Calu3 (cell line): ENCODE measurements at places on chromosomes 5 and 9. TPM values are rescaled to one million over a fixed set of nuclear protein-coding genes. Genes with fewer than 3 reads are reported as not detected.

SLC35D2 gene
- 20.1 and 21.6 TPM in 2 replicates for total RNA-seq

GDF9 gene
- total RNA-seq, result 0.61 and 0.94 TPM in 2 replicates

SLIT3 gene
- not detected in 2 replicates for total RNA-seq

FOXD4L3 gene
- total RNA-seq, result 0.95 and 1.2 TPM in 2 replicates

GPR150 gene
- total RNA-seq, result 0.17 and 0.24 TPM in 2 replicates

GAS1 gene
- total RNA-seq, result 0.21 and 0.22 TPM in 2 replicates

ZNF879 gene
- total RNA-seq, result 1.4 and 2.4 TPM in 2 replicates

DMGDH gene
- 1.1 and 1.3 TPM in 2 replicates for total RNA-seq

NDUFA8 gene
- 33.5 and 38.8 TPM in 2 replicates for total RNA-seq

DNA sequence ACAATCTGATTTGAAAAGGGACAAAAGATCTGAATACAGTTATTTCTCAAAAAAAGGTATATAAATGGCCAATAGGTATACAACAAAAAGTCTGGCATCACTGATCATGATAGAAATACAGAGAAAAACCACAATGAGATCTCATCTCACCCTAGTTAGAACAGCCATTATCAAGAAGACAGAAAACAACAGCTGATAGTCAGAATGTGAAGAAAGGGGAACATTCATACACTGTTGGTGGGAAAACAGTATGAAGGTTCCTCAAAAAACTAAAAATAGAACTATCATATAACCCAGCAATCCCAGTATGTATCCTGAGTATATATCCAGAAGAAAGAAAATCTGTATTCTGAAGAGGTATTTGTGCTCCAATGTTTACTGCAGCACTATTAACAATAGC lies 75.7 kb upstream of the OR2K2 start:
- DNase-seq, result no peak

- DNase-seq, result no peak
These were observed 74.7 kb upstream of the MAN2A1 start for GRCh38 chr5:109614981-109615380.

- DNase-seq, result no peak
These were observed 4.5 kb downstream of the GRIN1 start for GRCh38 chr9:137143459-137143858.

- peak; percentile 47 for DNase-seq
These were observed 159.1 kb downstream of the CSNK1G3 start for GRCh38 chr5:123671042-123671441.

DNA sequence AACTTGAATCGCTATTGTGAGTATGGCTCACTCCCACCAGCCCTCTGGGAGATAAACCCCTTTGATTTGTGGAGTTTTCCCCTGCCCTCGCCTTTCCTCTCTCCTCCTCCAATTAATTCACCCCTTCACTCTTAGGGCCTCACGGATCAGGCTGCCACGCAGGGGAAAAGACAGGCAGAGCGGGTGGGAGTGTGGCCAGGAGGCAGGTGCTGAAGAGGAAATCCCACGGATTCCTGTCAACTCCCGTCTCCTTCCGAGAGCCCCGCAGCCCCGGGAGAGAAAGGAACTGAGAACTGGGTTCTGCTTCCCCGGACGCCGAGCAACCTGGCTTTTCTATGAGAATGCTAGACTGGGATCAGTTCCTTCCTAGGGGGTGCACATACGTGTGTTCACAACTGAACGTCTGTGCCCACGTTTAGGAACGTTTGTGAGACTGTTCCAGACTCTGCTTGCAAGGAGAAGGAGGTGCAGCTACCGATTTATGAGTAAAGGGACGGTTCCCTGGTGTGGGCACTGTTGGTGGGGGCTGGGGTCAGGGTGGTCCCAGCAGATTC lies 314.5 kb upstream of the TLE4 start:
- peak; percentile 1 for DNase-seq

DNA sequence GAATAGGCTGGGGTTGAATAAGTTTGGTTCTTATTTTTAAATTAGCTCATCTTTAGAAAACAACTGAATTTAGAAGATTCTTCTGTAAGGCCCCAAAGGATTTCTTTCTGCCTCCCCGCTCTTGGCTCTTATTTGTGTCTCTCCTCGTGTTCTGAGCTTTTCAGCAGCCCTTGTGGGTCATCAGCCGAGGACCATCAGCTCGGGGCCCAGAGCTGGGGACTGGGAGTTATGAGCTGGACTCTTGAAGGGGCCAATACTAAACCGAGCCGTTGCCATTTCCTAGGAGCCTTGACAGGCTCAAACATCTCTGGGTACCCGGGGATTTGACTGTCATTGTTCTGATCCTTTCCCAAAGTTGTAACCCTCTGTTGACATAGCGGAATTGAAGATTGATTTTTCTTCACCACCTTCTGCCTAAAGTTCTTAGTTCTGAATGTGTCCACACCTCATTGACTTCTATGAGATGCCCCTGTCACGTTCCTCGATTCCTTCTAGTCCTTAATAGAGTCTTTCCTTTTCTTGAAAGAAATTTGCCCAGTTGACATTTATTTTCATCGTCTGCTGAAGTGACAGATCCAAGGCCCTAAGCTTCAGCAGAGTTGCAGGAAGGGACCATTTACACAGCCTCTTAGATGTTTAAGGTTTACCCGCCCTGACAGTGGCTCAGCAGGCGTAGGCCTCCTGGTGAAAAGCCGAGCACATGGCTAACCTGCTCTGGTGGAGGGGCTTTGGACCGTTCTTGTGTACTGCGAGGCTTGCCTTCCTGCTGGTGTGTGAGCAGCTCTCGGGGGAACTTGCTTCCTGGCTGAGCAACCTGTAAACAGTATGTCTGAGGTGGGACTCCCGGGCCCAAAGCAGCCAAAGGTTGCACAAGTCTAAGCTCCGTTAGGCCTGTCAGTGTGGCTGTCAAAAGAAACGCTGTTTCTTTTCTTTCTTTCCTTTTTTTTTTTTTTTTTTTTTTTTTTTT lies 24.0 kb downstream of the ABL1 start:
- DNase-seq, result no peak

DNA sequence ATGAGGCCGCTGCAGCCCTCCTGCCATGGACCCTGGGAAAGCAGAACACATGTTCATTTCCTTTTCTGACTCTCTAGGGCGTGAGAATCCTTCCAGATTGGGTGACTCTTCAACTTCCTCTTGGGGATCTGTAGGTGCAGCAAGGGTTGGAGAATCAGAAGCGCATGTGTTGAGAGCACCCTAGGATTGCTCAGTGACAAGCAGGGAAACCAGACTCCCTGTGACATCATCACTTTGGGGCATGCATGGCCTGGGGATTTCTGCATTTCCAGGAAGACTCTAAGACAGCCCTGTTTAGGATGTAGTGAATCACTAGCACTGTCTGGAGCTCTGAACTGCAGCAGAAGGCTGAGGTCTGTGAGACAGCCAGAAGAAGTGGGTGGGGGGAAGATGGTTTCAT lies 15.1 kb upstream of the LCP2 start:
- no peak for DNase-seq

DNA sequence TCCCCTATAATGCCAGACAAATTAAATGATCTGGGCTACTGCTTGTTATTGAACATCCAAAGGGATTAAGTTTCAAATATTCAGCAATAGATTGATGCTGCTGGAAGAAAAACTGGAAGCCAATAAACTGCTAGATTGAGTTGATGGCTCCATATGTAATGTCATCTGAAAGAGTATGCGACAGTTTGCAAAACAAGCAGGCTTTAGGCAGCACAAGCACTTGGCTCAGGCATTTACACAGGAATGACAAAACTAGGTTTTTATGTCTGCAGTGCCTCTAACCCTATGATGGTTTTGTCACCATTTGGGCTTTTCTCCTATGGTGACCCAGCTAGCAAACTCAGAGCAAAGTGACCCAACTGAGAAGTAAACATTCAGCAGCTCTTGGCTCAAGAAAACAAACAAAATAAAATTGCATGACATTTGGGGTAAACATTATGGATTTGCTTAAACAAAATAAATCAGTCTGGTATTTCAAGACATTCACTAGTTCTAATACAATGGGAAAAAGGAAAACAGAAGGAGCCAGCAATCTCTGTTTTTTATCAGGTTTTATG lies 978.5 kb downstream of the DTWD2 start:
- DNase-seq, result no peak

DNA sequence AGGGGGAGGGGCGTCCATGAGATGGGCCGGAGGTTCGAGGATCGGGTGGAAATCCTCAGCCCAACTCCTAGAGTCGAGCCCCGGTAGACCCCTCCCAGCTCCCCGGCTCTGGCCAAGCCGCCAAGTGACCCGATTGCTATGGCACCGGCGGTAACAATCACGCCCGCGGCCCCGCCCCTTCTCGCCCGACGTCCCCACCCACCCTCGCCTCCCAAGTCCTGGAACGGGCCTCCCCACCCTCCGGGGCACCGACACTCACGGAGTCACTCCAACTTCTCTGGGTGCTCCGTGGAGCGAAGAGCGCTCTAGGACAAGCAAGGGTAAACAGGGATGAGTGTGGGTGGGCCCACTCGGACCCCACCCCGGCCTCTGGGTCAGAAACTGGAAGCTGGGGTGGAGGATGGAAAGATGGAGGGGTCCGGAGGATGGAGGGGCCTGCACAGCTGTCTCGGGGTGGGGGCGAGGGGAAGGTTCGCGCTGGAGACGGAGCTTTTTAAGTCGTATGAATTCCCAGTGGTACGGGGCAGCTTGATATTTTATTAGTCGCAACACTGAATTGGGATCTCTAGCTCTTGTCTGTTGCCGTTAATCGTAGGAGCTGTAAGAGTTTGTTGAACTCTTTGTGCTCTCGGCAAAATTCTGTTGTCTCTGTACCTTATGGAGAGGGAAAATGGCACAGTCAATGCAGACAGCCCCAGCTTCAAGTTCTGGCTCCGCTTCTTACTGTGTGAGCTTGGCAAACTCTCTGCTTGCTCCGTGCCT lies at the start of gene SPACA9:
SPACA9 (plus strand) TSS at position 204 of the 762 bp plus-strand sequence. CDS start 5,050 bp downstream, outside the sequence.
- DNase-seq, result peak; percentile 57

DNA sequence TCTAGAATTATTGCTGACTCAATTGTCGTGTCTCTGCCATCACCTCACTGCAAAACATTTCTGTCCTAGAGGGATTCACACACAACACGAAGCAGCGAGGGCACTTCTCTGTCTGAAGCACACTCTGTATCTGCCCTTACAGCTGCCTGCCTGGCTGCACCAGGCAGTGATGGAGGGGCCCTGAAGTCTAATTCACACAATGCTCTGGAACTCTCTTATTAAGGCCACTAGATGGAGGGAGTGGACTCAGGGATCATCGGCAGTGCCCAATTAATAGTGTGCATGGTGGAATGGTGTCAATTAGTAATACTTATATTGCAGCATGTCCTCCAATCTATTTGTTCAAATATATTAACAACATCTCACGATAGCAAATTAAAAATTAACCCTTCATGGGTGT lies 157.5 kb upstream of the MAP1B start:
- DNase-seq, result no peak

DNA sequence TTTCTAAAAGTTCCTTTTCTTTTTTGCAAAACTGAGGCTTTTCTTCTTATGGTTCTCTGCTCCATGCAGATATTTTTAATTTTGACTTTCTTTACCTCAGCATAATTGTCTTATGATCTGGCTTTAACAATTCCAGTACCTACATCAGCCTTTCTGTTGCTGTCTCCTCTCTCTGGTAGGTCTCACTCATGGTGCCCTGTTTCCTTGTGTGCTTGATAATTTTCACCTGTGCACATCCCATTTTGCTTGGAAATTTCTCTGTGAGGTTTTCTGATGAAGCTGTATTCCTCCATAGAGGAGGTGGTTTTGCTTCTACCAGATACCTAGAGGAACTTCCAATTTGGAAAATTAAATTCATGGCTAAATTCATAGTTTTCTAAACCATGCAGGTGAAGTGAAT lies 2.3 kb upstream of the HSD17B3 start:
- no peak for DNase-seq

GRCh38 chr5:95976606-95977005 lies 15.0 kb upstream of the ELL2 start:
- DNase-seq, result no peak

- no peak for DNase-seq
These were observed 18.3 kb downstream of the SH3TC2 start for GRCh38 chr5:149044453-149045088.

DNA sequence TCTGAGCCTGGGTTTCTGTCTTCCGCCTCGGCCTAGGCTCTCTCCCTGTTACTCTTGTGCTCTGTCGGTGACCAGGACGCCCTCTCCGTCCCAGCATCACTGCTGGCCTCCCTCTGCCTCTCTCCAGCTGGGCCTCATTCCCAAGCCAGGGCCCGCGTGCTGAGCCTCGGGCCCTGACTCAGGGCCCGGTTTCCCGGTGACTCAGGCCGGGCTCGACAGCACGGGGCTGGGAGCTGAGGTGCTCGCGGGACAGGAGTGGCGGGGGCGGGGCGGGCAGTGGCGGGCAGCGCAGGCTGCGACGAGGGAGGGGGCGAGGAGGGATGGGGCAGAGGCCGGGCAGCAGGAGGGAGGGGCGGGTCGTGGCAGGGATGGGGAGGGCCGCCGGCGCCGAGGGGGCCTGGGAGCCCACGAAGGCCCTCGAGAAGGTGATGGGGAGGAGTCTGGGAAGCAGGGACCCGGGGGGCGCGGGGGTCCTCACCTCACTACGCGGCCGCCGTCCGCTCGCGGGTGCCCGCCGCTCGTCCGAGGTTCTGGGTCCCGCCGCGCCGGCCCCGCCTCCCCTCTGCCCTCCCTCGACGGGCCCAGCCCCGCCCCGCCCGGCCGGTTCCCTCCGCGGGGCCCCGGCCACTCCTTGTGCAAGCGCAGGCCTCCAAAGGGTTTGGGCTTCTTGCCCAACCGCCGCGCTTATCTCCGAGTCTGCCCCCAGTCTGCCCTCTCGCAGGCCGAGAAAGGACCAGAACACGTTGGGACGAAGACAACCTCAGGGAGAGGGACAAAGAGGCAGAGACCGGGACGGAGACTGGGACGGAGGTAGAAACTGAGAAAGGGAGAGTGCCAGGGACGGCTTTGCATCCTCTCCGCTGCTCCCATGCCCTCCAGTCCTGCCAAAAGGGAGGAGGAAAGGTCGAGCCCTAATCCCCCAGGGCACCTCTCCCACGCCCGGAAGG lies at the start of gene ARAP3:
ARAP3 (minus strand) TSS at position 536 of the 947 bp plus-strand sequence. CDS start 1,744 bp downstream, outside the sequence.
- DNase-seq, result peak; percentile 90
